Lower leg skin (tissue), 4 donors: ENCODE measurements at places on chromosomes 12 and 14.

- DNase-seq, result no peak
These were observed 91.5 kb upstream of the PTGDR start for GRCh38 chr14:52175982-52176502.

- no peak for DNase-seq
These were observed 5.2 kb upstream of the PNMA1 start for GRCh38 chr14:73719361-73719760.

GRCh38 chr12:116563262-116563661 lies 4.1 kb downstream of the MAP1LC3B2 start:
- DNase-seq, result no peak

- DNase-seq, result no peak
These were observed 35.2 kb downstream of the CEP128 start for GRCh38 chr14:80906336-80906735.

GRCh38 chr14:38420048-38420447 lies 164.2 kb upstream of the CLEC14A start:
- DNase-seq, result no peak

DNA sequence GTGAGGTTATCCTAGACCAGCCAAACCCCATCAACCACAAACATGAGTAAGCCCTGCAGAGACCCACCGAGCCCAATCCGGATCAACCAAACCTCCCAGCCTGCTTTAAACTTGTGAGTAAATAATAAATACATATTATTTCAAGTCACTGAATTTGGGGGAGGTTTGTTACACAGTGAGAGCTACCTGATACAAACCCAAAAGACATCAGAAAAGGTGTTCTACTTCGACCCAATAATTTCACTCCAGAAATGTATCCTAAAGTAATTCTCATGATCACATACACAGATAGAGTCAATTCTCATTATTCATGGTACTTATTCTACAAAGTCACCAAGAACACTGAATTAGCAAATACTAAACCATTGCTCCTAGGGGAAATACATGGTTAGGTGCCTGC lies 16.2 kb upstream of the CORO1C start:
- DNase-seq, result no peak

- no peak for DNase-seq
These were observed 233.3 kb upstream of the SSTR1 start for GRCh38 chr14:37974421-37974820.

GRCh38 chr12:3947781-3948180 lies 74.6 kb upstream of the PARP11 start:
- DNase-seq, result no peak

DNA sequence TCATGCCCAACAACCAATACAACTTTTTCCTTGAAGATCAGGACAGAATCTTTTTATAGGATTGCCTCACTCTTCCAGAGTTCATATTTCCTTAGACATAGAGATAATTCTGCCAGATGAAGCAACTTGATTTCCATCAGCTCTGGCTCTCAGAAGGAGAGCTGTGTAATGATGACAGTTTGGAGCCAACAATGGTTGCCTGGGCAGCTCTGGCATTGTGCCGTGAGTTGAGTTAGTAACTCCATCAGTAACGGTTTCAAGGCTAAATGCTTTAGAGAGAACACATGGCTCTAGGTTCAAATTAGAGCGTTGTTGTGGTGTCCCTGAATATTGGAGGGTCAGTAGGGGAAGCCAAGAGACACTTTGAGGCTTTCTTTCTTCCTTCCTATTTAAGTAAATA lies 501.7 kb upstream of the SEL1L start:
- DNase-seq, result no peak

GRCh38 chr12:129716825-129717224 lies 187.0 kb downstream of the TMEM132D start:
- DNase-seq, result no peak

GRCh38 chr12:79557690-79558315 lies 133.0 kb downstream of the PAWR start:
- no peak for DNase-seq

GRCh38 chr12:122856999-122857671 lies 21.9 kb downstream of the HIP1R start:
- no peak for DNase-seq

DNA sequence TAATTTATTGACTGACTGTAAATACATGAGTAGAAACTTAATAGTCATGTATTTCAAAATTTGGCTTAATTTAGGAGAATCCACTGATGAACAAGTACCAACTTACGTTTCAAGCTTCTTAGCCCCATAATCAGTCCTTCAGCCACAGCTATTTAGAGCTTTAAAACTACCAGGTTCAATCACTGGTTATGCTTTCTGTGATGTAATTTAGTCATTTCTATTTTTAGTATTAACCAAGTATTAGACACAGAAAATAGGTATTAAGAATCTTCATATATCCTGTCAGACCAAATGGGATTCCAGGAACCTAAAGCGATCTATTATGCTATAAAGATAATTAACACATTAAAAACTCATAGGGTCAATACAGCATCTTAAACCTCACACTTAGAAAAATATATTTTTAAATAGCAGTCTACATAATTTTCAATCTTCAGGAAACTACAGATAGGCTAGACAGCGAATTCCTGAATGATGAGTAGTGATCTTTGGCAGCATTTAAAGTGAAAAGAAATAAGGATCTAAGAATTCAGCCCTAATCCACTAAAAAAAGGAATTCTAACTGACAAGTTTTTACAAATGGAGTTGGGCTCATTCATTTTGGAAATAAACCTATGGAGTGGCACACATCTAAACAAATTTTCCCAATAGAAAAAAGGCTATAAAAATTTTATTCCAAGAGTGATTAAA lies 51.5 kb downstream of the ZC3H14 start:
- DNase-seq, result no peak

- no peak for DNase-seq
These were observed 847.4 kb downstream of the NRXN3 start for GRCh38 chr14:79017561-79017960.

- no peak for DNase-seq
These were observed 40.8 kb downstream of the GALNT16 start for GRCh38 chr14:69300601-69301221.

GRCh38 chr14:35944847-35945246 lies 118.7 kb downstream of the BRMS1L start:
- DNase-seq, result no peak

DNA sequence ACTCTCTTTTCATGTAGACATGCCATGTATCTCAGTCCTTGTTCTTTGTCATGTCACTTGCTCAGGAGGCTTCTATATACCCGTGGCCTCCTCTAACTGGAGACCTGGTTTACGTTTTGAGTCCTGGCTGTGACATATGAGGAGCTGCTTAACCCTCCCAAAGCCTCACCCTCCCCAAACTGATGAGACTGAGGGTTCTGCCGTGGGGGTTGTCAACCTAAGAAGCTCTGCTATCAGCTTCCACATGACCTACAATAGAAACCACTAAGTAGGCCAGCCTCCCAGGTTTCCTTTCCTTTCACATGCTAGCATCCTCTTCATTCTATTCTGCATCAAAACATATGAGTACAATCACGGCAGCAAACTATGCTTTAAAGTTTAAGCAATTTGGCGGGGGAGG lies 76.8 kb upstream of the WSCD2 start:
- no peak for DNase-seq

DNA sequence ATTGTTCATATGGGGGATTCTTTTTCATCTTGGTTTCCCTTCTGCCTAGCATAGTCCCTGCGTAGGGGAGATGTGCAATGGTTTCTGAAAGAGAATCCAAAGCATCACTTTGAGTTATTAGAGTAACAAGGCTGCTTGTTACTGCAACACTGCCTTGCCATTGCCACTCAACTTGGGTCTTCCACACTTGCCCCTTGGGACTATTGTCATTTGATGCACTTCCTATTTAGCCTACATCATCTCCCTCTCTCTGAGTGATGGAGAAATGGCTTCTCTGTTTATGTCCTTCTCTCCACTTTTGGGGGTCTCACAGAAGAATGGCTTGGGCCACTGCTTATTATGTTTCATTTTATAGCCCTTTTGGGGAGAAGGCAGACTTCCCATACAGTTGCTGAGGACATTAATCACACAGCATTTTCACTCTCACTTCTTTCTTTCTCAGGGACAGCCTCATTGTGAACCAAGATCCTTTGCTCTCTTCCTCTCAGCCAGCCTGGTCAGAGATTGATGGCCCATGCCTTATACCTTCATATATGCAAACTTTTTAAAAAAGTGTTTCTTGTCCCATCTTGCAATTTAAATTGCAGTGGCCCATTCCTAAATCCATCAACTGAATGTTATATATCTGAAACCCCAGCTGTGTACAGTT lies 50.8 kb upstream of the POC1B start:
- no peak for DNase-seq

GRCh38 chr14:106277503-106277902 lies 751.1 kb downstream of the TMEM121 start:
- DNase-seq, result no peak

- DNase-seq, result peak; percentile 57
These were observed 64.2 kb downstream of the CLMN start for GRCh38 chr14:95255487-95255886.

- no peak for DNase-seq
These were observed 191.7 kb upstream of the DIO2 start for GRCh38 chr14:80403036-80403435.

DNA sequence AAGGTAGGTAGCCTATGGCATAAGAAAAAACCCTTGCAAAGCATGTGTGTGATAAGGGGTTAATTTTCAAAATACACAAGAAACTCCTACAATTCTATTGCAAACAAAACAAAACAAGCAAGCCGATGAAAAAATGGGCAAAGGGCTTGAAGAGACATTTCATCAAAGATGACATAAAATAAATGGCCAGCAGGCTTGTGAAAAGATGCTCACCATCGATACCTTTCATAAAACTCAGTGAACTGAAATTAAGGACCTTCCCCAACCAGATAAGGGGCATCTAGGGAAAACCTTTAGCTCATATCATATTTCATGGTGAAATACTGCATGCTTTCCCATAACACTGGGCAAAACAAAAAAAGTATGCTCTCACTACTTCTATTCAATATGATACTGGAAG lies 131.2 kb downstream of the PPM1H start:
- no peak for DNase-seq

- peak; percentile 87 for DNase-seq
These were observed 20.8 kb downstream of the CKAP4 start for GRCh38 chr12:106226884-106227640.

DNA sequence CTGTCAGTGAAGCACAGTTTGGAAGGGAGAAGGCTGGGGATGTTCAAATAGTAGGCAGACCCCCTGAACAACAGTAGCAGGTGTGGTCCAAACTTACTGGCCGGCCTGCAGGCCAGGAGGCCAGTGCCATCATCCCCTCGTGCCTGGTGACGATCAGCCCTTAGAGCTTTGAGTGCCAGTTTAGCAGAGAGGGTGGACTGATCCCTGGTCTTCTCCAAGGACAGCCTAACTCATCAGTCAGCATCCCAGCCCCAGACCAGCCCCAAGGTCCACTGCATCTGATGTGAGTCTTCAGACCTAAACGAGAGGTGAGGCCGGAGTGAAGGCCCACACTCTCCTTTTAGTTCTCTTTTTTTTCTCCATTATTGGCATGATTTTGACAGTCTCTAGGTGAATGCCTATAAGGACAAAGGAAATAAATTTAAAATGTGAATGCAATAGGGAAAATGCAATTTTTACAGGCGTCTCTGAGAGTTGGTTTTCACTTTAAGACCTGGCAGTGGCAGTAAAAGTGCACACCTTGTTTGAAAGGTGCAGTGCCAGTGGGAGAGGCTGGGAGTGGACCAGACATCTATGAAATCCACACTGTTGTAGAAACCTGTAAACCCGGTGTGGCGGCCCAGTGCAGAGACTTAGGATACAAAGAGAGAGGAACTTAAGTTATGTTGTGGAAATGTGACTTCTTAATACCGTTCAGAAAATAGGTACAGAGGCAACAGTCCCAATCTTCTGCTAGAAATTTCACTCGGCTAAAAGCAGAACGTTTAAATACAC lies 311.2 kb downstream of the CACNA1C start:
- no peak for DNase-seq

GRCh38 chr12:113109872-113110599 lies 25.5 kb downstream of the RASAL1 start:
- DNase-seq, result no peak

GRCh38 chr14:64856529-64857445 lies 22.9 kb downstream of the SPTB start:
- DNase-seq, result peak; percentile 45

- DNase-seq, result no peak
These were observed 85.4 kb downstream of the STXBP6 start for GRCh38 chr14:24964591-24964990.

DNA sequence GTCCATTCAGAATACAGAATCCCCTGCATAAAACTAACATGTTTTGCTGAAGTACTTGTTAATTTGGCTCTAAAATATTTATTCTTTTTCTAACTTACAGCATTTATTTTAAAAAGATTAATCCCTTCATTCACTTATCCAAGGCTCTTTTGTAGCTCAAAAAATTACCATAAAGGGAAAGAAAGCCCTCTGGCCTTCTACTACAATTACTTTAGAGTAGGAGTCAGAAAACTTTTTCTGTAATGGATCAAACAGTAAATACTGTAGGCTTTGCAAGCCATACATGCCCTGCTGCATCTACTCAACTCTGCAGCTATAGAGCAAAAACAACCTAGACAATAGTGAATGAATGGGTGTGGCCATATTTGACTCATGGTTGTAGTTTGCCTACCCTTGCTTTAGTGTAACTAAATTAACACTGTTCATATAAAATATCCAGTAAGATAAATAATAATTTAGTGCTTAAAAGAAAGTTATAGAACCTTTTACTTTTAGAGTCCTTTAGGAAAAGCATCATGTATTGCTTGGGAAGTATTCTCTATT lies 74.2 kb upstream of the ZFP36L1 start:
- no peak for DNase-seq

DNA sequence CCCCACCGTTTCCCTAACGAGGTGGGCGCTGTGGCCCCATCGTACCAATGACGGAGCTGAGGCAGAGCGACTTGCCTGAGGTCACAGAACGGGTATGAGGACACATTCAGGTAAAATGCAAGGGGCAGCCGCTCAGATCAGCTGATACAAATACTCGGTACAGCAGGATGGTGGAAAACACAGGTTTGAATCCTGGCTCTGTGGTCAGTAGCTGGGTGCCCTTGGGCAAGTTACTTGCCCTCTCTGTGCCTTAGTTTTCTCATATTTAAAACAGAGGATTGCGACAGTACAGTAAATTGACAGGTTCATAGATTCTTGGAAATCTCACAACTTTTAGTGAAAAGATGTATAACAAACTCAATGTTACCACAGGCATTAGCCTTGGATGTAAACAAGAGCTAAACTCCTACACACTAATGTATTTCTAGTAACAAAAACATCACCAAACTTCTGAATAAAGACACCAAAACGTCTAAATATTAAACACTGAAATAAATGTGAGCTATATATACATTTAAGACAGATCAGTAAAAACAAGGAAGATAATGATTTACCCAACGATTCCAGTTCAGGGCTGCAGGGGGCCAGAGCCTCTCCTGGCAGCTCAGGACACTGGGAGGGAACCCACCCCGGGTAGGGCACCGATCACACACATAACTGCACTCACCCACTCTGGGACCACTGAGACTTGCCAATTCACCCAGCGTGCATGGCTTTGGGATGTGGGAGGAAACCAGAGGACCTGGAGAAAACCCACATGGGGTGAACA lies 128.4 kb downstream of the RBM19 start:
- no peak for DNase-seq

DNA sequence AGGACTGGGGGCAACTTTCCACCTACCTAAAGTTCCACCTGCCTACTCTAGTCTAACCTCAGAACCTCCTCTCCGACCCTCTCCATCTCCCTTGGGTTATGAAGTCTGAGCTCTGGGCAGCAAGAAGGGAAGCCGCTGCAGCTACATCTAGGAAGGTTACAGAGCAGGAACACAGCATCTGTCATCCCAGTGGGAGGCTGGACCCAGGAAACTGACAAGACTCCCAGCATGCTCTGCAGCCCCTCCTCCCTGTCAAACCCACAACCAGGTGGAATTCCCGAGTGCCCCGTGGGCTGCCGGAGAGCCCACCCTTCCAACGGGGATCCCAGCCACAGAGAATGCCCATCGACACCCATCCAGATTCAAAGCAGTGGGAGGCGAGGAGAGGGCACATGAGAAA lies 2.1 kb downstream of the TESC start:
- no peak for DNase-seq
